Ecto neural progenitor cell (in vitro differentiated cells): ENCODE measurements at places on chromosomes 6 and 20.
A peak's percentile ranks its signal among the peaks of the same experiment; 100 is the strongest.

GRCh38 chr6:140203661-140204147 lies 829.3 kb upstream of the CITED2 start:
- no peak for DNase-seq

GRCh38 chr6:166707045-166707444 lies 80.0 kb upstream of the RPS6KA2 start:
- peak; percentile 80 for DNase-seq

- DNase-seq, result peak; percentile 67
These were observed 34.5 kb downstream of the HLA-A start for GRCh38 chr6:29976588-29977424.

- DNase-seq, result no peak
These were observed 184.9 kb downstream of the TINAG start for GRCh38 chr6:54493138-54493537.

- no peak for DNase-seq
These were observed 243.7 kb downstream of the MYLK4 start for GRCh38 chr6:2507016-2507415.

GRCh38 chr20:16283307-16283706 lies 289.9 kb downstream of the KIF16B start:
- DNase-seq, result no peak

GRCh38 chr6:15527838-15528617 lies 134.8 kb downstream of the DTNBP1 start:
- peak; percentile 12 for DNase-seq

DNA sequence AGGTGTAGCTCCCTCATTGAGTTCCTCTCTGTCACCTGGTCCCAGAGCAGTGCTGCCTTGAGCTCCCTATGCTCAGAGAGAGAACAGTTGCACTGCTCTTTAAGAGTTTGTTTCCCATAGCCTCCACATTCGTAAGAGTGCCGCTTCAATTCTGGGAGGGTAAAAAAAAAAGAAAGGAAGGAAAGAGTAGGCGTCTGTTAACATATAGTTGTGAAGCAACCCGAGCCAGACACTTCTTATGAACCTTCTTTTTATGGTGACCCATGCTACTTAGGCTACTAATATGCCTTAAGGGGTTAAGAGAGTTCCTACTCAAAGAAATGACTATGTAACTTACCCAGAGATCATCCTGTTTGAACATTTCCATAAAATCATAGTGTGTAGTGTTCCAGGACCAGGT lies 4.3 kb upstream of the ARG1 start:
- no peak for DNase-seq
